Kidney (tissue), 22 donors: ENCODE measurements at places on chromosomes 2 and 18.

GRCh38 chr18:54740136-54740846 is 88.0 kb upstream of the RAB27B start:
- DNase-seq, result no peak

DNA sequence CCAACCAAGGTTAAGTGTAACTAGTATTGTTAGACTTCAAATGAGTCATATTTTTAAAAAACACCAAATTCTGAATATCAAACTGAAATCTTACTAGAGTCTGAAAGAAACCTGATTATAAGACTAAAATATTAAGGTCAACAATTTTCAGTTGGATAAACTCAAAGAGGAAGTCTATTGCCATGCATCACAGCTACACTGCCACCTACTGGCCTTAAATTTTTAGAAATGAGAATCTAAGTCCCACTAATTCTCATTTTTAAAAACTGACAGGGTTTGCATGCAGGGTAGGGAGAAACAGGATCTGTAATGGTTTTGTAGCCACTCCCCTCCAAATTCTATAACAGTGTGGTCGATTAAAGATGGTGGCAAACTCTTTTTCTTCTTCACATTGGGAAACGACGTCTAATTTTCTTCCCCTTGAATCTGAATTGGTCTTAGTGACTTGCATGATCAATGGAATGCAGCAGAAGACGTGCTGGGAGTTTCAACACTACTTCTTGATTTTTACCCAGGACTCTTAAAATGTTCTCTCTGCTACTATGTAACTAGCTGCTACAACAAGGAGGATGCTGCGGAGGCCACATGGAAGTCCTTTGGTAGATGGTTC is 176.1 kb upstream of the SESTD1 start:
- no peak for DNase-seq

DNA sequence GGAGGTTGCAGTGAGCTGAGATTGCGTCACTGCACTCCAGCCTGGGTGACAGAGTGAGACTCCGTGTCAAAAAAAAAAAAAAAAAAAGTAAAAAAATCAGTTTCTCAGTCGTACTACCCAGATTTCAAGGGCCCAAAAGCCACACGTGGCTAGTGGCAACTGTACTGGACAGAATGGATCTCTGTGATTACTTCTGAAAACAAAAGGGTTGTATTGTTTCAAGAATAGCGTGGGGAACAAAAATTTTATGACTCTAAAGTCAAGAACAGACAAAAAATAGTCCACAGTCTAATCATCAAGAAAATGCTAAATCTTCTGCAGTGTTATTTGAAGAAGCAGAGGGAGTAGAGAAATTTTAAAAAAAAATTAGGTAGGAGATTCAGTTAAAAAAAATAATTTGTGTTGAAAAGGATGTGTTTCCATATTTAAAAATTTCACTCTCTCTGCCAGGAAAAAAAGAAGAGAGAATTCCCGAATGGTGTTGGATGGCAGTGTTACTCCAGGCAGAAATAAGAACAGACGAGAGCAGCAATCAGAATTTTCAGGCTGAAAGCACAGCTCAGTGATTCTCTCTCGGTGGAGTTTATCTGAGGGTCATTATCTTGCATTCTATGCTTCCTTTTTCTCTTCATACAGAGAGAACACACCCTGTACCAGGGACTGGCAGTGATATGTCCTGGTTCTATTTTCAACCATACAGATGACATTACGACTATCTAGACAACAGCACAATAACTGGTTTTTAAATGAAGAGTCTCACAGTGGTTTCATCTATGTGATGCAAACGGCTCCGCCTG is 61.8 kb downstream of the CABYR start:
- no peak for DNase-seq

DNA sequence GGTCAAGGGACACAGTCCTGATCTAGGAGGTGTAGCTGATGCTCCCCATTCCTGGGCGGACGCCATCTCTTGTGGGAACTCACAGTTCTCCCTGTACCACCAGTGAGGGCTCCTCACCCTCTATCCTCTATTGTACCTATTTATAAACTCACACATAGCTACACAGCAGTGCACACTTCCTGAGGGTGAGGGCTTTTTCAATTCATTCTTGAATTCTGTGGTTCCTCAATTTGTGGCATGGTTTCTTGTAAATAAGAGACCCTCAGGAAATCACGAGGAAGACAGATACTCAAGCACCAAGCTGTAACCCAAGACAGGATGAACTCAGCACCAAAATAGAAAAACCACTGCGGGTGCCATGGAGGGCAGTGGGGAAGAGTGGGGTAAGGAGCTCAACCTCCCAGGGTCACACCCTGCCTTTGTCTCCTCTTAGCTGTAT is 245.9 kb upstream of the PXDN start:
- DNase-seq, result no peak

- DNase-seq, result no peak
Observed at GRCh38 chr2:70002241-70002899, 40.9 kb upstream of the ASPRV1 start.
